ENCODE measurements at places on chromosomes 4 and X. TPM values are rescaled to one million over a fixed set of nuclear protein-coding genes. Genes with fewer than 3 reads are reported as not detected.

The UPF3B gene
- total RNA-seq = 2.0 TPM

The AMBN gene
- not detected for total RNA-seq

The IGSF1 gene
- 1.7 TPM for total RNA-seq

The SLC49A3 gene
- 8.6 TPM for total RNA-seq

The EBP gene
- total RNA-seq = 62.8 TPM

The SOD3 gene
- total RNA-seq = 136 TPM

The ADH1C gene
- total RNA-seq = 1.1 TPM

The GPR50 gene
- total RNA-seq = not detected

The UGT2B10 gene
- total RNA-seq = not detected

The UGT2A1 gene
- total RNA-seq = 0.13 TPM

The GAB3 gene
- 4.1 TPM for total RNA-seq

The NLGN4X gene
- total RNA-seq = 2.0 TPM

The TMEM144 gene
- total RNA-seq = 4.4 TPM

The SYTL4 gene
- total RNA-seq = 2.9 TPM

The MED12 gene
- total RNA-seq = 38.5 TPM

The CPLX1 gene
- not detected for total RNA-seq

The TCEAL2 gene
- total RNA-seq = 0.13 TPM

The PNMA3 gene
- total RNA-seq = 0.06 TPM

The TMPRSS11A gene
- total RNA-seq = not detected

The BANK1 gene
- total RNA-seq = 0.06 TPM

The VCX3A gene
- not detected for total RNA-seq

The DMRTC1 gene
- not detected for total RNA-seq

The SERPINA7 gene
- not detected for total RNA-seq

The TDO2 gene
- total RNA-seq = 0.53 TPM

The FGF5 gene
- 18.8 TPM for total RNA-seq

The TEX13C gene
- not detected for total RNA-seq

The TENM3 gene
- 0.13 TPM for total RNA-seq

The REELD1 gene
- not detected for total RNA-seq

The POF1B gene
- total RNA-seq = not detected

The MAGEA10 gene
- total RNA-seq = not detected

The MFAP3L gene
- 0.44 TPM for total RNA-seq

The COL4A6 gene
- 4.4 TPM for total RNA-seq

The GAGE10 gene
- total RNA-seq = not detected

The SPRY1 gene
- total RNA-seq = 32.2 TPM

The HADH gene
- 9.5 TPM for total RNA-seq

The EPGN gene
- total RNA-seq = 7.7 TPM

The GPRASP1 gene
- 2.3 TPM for total RNA-seq

The ADH1A gene
- total RNA-seq = 0.19 TPM

The PASD1 gene
- total RNA-seq = not detected

The GLRB gene
- total RNA-seq = 6.2 TPM

The HTRA3 gene
- total RNA-seq = 1.8 TPM

The GPM6B gene
- 36.3 TPM for total RNA-seq

The PRSS12 gene
- total RNA-seq = under 0.01 TPM

The CXCL5 gene
- not detected for total RNA-seq

The PDZD4 gene
- total RNA-seq = 0.53 TPM

The SH2D1A gene
- total RNA-seq = not detected

The CLDN2 gene
- not detected for total RNA-seq

The ERAS gene
- not detected for total RNA-seq

The VCX gene
- total RNA-seq = not detected

The SYN1 gene
- 0.40 TPM for total RNA-seq

The XAGE1B gene
- total RNA-seq = not detected

The SYP gene
- total RNA-seq = 0.66 TPM

The CFAP99 gene
- 0.12 TPM for total RNA-seq

The SMR3B gene
- not detected for total RNA-seq

The UGT2B15 gene
- not detected for total RNA-seq

The NXF3 gene
- not detected for total RNA-seq

Measured in aortic smooth muscle cell (primary cell).